ENCODE measurements at places on chromosomes 11 and 22.
A peak's percentile ranks its signal among the peaks of the same experiment; 100 is the strongest.

DNA sequence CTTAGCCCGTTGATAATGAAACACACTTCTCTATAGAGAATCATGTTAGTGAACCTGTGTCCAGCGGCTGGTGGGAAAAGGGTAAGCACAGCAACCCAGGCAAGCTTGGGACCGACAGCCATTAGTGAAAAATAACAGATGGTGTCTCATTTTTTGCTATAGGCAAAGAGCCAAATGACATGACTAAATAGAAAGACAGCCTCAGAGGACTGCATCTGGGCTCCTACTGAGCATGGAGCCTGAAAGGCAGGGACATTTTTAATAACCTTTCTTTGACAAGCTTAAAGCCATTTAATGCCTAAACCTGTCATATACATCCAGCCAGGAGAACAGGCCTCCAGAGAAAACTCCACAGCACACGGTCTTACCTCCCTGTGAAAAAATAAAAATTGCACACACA is 67.0 kb downstream of the FANCF start:
- DNase-seq = no peak

- DNase-seq = no peak
Measured at GRCh38 chr11:10857459-10857708, 469 bp downstream of the ZBED5 start.

DNA sequence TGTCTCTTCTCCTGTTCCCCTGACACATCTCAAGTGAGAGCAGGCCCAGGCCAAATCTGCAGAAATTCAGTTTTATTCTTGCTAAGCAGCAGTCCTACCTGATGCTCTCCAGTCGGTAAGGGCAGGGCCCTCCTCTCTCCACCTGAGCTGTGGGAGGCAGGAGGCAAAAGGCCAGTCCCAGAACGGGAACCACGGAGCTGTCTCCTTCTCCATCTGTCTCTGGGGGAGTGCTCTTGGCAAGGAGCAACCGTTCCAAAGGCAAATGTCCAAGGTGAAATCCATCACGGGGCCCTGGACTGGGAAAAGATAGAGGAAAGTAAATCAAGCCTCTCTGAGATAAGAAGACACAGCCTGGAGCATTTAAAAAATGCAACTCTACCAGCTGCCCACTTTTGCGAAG is 65.2 kb upstream of the CDON start:
- no peak for DNase-seq

DNA sequence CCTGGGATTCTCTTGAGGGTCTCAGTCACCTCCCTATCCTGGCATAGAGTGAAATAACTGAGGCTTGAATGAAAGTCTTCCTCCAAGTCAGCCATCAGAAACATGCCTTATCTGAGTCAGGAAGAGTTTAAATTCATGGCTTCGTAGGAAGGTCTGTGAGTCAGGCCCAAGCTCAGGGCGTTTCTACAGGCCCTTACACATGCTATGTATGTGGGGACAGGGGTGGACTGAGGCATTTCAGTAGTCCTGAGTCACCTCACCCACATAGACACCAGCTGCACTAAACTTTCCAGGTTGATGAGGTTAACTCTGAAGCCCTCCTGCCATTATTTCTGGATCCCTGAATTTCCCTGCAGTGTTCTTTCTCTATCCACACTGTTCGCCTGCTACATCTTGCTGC is 134.6 kb upstream of the RCN1 start:
- no peak for DNase-seq

DNA sequence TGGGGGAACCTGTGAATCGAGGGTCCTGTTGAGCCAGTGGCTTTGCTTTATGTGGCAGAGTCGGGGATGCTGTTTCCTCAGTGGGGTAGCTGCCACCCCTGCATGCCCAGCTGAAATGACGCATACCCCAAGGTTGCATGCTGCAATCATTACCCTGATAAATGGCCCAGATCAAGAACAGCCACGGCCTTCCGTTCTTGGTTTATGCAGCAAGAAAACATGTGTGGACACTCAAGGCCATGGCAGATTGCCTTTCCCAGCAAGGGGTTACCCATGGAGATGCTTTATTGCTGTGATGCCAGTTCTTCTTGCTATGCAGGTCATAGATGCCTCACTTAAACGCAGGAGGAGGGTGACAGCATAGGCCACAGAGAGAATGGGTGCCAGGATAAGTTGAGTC is 14.3 kb upstream of the SREBF2 start:
- no peak for DNase-seq

DNA sequence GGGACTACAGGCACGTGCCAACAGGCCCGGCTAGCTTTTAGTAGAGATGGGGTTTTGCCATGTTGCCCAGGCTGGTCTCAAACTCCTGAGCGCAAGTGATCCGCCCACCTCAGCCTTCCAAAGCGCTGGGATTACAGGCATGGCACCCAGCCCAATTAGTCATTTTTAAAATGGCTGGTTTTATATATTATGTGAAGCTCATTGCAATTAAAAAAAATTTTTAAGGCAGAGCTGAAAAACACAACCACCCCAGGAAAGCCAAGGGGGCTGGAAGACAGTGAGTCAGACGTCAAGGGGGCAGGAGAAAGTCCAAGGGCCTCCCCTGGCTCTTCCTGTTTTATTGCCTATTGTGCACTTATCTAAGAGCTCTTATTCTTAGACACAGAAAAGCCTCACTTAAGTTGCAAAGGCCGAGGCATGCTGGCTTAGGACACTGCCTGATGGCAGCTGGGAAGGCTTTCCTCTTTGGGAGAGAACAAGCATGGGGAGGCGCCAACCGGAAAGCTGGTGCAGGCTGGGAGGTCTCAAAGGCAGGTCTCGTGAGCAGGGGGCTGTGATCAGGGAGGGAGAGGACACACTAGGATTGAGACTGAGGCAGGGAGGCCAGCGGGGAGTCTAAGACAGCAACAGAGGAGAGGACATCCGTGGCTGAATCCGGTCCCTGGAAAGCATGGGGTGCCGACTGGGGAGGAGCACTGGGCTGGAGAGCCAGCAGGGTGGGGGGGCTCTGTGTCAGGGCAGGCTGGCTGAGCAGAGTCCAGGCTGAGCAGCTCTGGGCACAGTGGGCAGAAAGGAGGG is 11.1 kb upstream of the OSM start:
- DNase-seq = no peak

DNA sequence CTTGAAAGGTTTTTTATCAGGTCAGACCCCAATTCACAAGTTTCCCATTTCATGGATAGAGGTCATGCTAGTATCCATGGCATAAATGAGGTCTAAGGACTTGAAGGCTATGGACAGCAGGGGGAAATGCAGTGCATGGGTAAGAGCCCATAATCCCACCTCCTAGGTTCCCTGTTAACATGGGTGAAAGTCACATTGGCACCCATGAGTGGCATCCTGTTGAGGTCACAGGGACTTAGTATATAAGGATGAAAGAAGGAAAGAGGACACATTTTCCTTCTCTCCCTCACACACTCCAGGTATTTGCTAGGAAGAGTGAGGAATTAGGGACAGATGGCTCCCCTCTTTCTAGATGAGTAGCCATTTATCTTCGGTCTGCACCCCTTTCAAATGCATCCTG is 9.4 kb upstream of the GLYAT start:
- no peak for DNase-seq

- DNase-seq = no peak
Measured at GRCh38 chr11:96065379-96065778, 141.5 kb upstream of the MTMR2 start.

DNA sequence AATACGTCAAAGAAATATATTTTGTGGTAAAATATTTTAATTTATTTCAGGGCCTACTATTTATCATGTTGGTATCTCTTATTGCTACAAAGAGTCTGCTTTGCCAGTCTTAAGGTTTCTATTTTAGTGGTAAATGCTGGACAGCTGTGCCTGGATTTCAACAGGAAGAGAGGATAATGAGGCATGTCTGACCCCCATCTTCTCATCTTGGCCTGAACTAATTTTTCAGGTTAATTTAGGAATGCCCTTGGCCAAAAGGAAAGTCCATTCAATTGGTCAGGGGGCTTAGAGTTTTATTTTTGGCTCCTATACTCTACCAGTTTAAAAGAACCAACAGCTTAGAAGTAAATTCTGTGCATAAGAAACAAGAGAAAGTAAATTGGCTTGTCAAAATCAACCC is 428.2 kb downstream of the LUZP2 start:
- no peak for DNase-seq

GRCh38 chr22:49503896-49504521 is 323.7 kb downstream of the BRD1 start:
- DNase-seq = no peak

GRCh38 chr11:132087148-132087547 is 716.7 kb downstream of the NTM start:
- DNase-seq = no peak

DNA sequence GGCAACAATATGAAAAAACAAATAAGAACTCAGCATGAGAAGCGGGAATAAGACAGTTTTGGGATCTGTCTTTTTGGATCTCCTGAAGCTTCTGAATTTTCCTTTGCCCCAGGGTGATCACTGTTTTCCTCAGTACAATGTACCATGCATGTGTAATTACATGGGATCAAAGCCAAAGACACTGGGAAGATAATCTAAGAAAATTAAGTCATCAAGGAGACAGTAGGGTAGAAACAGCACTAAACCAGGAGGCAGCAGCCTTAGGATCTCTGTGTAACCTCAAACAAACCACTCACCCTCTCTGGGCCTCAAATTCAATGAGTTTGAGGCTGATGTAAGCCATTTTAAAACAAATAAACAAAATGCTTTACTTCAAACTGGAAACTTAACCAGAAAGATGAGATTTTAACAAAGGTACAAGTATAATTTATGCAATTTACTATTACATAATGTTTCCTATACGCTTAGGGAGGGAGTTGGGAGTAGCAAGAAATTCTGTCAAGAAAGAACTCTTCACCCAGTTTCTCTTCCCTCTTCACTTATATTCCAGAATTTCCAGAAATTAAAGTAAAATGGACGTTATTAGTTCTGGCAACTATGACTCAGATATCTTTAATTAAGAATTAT is 77.0 kb downstream of the RAB30 start:
- no peak for DNase-seq

DNA sequence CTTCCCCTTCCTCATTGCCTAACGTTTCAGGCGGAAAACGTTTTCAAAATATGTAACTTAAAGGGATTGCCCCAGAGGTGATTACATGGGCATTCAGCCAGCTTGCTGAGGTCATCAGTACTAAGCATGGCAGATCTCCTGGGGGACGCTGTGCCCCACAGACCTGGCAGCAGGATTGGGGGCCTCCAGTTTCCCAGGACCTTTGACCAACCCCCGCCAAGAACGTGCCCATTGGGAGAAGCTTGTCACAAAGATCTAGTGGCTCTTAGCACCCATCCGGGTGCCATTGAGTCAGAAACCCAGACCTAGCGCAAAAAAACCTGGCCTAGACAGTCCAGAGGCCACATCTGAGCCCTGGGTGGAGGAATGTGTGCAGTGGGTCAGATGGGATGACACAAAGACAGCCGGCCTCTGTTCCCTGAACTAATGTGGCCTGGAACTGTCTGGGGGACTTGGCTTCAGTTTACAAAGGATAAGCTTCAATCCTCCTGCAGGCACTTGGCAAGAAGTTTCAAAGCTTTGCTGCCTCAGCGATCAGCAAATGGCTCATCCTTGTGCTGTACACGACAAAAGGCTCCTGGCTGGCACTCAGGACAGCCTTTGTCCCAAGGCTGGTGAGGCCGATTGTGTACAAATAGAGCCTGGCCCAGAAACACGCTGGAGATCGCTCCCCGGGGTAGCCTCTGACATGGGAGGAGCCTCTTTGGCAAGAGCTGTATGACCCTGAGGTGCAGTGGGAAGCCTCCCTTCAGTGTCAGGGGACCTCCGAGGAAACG is 9.5 kb downstream of the C1QTNF6 start:
- DNase-seq = peak; percentile 51

GRCh38 chr22:47203554-47203991 is 441.1 kb downstream of the TBC1D22A start:
- DNase-seq = no peak

DNA sequence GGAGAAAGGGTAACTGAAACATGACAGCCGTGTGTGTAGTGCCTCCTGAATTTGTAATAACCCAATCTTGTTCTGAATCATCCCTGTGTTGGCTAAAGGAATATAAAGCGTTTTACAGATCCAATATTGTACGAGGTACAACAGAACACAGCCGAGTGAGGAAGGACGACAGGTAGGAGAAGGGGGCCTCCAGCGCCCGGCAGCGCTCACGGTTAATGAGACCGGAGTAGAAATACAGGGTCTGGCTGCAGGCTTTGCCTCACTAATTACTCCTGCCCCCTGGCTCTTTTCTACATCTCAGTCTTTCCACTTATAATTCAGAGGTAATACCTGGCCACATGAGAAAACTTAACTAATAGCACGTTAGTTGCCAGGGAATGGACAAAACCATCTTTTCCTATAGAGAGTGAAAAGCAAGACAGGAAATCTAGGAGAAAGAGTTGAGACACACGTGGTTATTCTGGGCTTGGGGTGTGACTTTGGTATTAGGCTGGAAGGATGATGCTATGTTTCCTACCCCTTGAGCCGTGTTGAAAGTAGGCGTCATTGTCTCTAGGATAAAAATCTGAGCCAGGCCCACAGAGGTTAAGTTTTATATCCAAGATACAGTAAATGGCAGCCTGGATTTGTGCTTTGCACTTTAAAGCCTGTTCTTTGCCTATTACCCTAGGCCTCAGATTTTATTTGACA is 54.1 kb downstream of the GRIK4 start:
- DNase-seq = no peak

DNA sequence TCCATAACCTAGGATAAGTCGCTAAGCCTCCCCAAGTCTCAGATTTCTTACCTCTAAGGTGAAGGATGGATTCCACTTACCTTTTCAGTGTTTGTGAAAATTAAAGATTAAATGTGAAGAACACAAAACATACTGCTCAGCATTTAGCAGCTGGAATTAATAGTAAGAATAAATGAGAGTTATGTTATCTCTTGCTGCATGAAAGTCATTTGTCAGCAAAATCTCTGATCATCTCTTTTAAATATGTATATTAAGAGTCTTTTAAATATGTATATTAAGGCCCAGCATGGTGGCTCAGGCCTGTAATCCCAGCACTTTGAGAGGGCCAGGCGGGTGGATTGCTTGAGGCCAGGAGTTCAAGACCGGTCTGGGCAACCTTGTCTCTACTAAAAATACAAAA is 72.3 kb upstream of the TTC12 start:
- DNase-seq = no peak

DNA sequence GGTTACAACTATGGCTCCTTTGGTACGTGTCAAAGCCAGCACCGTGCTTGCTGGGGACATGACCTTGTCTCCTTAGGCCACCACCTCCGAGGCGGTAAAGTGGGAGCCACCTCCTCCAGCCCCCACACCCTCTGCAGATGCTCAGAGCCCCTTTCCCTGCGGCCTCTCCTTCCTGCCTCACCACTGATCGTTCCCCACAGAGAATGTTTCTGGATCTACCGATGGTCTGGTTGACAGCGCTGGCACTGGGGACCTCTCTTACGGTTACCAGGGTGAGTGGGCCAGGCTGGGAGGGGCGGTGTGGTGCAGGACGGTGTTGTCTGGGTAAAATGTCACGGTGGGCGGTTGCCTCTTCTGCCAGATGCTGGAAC is 8.9 kb downstream of the SIDT2 start:
- peak; percentile 44 for DNase-seq

DNA sequence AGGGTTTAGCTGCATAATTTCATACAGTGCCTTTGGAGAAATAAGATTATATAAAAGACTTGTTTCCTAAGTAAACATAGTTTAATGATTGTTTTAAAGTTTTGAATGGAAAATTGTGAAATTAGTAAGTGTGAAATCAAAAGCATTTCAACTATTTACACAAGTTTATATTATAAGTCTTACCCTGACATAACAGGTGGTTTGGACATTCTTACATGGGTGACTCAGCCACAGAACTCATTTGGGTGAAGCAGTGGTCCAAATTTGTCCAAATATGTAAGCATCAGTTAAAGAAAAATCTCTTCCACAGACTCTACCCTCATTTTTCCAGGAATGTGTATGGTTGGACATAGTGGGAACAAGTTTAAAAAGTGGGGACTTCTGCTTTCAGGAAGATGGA is 68.0 kb downstream of the USP47 start:
- no peak for DNase-seq

GRCh38 chr11:118918128-118918685 is 7.5 kb downstream of the BCL9L start:
- peak; percentile 87 for DNase-seq
